Osteocyte (in vitro differentiated cells): ENCODE measurements at places on chromosomes 6 and 20. TPM values are rescaled to one million over a fixed set of nuclear protein-coding genes. Genes with fewer than 3 reads are reported as not detected.

GRCh38 chr6:159196430-159196975, 27.3 kb downstream of the FNDC1 start:
- DNase-seq: no peak

Gene TBC1D20
- total RNA-seq: 52.8 and 54.1 TPM in 2 replicates

- no peak for DNase-seq
These were observed 46.7 kb downstream of the NOX3 start for GRCh38 chr6:155408981-155409380.

GRCh38 chr6:28586962-28587745, 61.5 kb downstream of the GPX5 start:
- DNase-seq: no peak

GRCh38 chr20:22931653-22932608, 103.2 kb upstream of the SSTR4 start:
- no peak for DNase-seq

Gene EYS
- not detected in 2 replicates for total RNA-seq

DNA sequence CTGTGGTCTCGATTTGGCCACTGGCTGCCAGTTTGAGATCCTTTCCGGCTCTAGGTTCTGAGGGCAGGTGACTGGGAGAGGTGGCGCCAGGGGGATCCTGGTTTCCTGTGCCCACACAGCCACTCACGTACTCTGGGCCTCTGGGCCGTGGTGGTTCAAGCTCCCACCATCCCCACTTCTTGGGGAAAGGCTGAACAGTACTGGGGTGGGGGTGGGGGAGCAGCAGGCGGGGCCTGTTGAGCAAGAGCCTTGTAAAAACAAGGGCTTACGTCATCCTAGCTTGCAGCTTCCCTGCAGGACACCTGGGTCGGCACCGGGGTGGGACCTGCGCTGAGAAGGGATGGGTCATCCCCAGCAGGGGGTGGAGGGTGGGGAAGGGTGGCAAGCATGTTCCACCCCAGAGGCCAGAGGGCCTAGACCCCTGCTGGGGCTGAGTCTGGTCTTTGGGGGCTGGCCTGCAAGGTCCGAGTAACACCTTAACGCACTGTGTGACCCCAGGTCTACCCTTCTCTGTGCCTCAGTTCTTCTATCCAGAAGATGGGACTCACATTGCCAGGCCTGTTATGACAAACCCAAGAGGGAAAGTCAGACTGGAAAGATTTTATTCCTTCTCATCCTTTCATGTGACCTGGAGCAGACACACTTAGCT, 3.1 kb upstream of the CEBPB start:
- no peak for DNase-seq

DNA sequence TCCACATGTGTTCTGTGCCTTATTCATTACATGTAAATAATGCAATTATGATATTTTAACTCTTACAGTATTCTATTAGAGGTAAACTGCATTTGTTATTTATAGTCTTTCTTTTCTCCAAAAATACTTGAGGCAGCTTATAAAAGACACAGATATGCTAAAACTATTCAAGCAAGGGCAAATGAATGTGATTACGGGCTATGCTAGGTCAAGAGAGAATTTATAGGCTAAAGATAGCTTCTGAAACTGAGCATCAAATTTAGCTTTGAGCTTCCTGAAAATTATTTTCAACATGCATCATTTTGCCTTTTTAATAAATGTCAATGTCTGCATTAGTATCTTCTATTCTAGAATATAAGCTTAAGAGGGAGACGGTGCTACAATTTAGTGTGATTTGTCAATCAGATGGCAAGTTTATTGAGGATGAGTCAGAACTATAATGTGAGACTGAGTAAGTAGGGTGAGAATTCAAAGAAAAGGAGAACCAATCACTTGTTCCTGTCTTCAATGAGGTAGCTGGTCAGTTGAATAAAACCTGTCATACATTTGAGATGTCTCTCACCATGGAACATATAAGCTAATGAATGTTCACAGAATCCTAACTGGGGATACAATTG, 669.4 kb upstream of the CITED2 start:
- DNase-seq: no peak

DNA sequence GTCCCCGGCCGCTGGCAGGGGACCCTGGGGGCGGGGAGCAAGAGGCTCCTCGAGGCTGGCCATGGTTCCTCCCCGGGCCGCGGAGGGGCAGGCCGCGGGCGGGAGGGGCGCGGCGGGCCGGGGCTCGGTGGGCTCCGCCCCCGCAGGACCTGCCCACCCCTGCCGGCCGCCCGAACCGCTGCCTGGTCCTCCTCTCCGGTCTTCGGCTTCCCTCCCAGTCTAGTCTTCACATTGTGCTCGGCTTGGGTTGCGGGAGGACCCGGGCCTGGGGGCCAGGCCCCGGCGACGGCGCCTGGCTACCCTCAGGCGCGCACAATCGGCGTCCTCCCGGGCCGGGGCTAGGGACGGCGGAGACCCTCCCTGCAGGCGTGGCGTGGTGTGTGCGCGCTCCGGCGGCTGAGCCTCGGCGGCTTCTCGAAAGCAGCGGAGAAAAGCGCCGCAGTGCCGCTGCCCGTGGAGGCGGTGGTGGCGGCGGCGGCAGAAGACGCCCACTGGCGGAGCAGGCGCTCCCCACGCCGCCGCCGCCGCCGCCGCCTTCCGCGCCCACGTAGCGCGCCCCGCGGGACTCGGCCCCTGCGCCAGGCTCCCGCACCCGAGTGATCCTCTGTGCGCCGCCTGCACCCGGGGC, at the start of gene PDE10A:
Gene PDE10A, minus strand, starts transcription at position 493 of the 628 bp plus-strand sequence. Its CDS starts 430 bp downstream, at position 63.
- no peak for DNase-seq

- no peak for DNase-seq
These were observed 14.9 kb downstream of the AARS2 start for GRCh38 chr6:44298055-44298803.

- no peak for DNase-seq
These were observed 178.1 kb upstream of the TCF21 start for GRCh38 chr6:133710826-133711225.

DNA sequence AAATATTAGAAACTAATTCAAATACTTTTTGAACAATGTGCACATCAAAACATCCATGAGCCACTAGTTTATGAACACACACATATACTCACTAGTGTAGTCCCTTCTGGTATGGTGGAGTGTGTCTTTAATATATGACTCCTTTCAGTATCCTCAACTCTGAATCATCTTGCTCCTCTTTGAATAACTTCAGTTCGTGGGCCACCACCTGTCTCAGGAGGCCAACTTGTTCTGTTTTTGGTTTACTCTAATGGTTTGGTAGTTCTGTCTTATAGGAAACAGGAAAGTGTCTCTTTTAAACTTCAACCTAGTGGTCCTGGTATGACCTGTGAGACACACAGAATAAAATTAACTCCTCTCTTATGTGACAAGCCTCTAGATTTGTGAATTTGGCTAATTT, 55.6 kb downstream of the ZNF292 start:
- no peak for DNase-seq

Gene TMC2
- total RNA-seq: not detected in 2 replicates

DNA sequence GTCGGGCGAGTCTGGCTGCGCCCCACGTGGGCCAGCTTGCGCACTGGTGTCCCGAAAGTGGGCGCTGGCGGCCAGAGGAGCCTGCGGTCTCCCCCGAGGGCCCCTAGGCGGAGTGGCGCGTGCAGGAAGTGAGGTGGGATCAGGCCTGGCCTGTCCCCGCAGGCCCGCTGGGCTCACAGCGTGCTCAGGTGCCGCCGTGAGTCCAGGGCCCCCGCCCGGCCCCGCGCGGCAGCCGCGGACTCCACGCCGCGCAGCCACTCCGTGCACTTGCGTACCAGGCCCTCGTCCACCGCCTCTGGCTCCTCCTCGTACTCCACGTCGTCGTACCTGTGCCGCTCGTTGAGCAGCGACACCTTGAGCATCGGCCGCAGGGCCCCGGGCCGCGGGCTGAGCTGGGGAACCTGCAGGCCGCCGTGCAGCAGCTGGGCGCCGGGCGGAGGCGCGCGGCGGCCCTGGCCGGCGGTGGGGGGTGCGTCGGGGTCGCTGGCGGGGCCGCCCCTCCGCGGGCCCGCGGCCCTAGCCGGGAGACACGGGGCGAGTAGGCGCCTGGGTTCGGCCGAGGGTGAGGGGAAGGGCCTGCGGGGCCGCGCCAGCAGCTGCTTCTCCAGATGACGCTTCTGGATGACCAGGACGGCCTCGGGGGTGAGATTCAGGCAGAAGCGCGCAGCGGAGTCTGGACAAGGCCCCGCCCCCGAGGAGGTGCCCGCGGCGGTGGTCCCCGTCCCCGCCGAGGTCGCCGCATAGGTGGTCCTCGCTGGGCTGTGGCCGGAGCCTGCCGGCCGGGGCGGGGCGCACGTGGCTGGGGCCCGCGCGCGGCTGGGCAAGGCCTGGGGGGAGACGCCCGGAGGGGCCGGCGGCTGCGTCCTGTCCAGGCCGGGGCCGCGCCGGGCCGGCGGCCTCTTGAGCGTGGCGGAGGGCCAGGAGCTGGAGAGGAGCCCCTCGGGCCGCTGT, 835 bp downstream of the PRR18 start:
- DNase-seq: no peak
